Transverse colon (tissue), 4 donors: ENCODE measurements at places on chromosomes 13 and 19. TPM values are rescaled to one million over a fixed set of nuclear protein-coding genes. Genes with fewer than 3 reads are reported as not detected.
A peak's percentile ranks its signal among the peaks of the same experiment; 100 is the strongest.

- H3K4me1 ChIP-seq, result no peaks in the 10 kb centered on the region
- H3K36me3 ChIP-seq, result peaks cover 4% of the 10 kb centered on the region
- DNase-seq, result no peak
- no peak overlapping the region for H3K4me3 ChIP-seq
Observed at GRCh38 chr13:48068036-48068435, 26.9 kb downstream of the MED4 start.

The MAB21L1 gene
- 3.7 TPM for total RNA-seq

The KMT5C gene
- total RNA-seq, result 29.2 TPM

The ICAM4 gene
- total RNA-seq, result 0.48 TPM

The CEACAM7 gene
- total RNA-seq, result 2,498 TPM

DNA sequence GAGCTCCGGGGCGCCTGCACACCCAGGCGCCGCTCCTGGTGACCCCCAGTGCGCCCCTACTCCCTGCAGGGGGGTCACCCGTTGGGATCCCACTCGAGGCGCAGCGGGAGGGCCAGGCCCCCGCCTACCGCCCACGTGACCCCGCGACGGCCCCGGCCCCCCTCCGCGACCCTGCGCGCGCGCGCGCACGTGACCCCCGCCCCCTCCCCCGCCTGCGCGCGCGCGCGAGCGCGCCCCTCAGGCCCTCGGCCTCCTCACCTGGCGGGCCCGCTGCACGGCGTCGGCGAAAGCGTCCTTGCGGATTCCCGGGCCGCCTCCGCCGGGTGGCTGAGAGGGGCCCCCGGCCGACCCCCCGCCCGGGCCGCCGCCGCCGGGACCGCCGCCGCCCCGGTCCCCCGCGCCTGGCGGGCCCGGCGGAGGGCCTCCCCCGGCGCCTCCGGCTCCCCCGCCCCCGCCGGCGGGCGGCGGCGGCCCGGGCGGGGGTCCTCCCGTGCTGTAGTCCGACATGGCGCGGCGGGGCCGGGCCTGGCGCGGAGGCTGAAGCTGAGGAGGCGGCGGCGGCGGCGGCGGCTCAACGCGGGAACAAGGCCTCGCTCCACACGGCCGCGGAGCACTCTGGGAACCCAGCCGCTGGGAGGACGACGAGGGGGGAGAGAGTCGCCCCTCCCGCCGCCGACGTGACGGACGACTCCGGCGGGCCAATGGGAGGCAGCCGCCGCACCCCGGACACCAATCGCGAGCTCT lies at the start of gene KHSRP:
KHSRP (minus strand) TSS at position 617 of the 744 bp plus-strand sequence; CDS start at position 507, 110 bp downstream.
- H3K4me1 ChIP-seq, result peaks cover 22% of the 10 kb centered on the region
- H3K27me3 ChIP-seq, result no peaks in the 10 kb centered on the region
- DNase-seq, result no peak
- peak within 1 kb of the TSS; percentile 87 for H3K27ac ChIP-seq
- H3K4me3 ChIP-seq, result peak within 1 kb of the TSS; percentile 95

GRCh38 chr19:19490214-19490968 lies 25.0 kb downstream of the TSSK6 start:
- peaks cover 37% of the 10 kb centered on the region for H3K4me1 ChIP-seq
- H3K36me3 ChIP-seq, result no peaks in the 10 kb centered on the region
- no peaks in the 10 kb centered on the region for H3K27me3 ChIP-seq
- DNase-seq, result peak; percentile 83
- peak overlapping the region; percentile 80 for H3K27ac ChIP-seq
- no peak overlapping the region for H3K4me3 ChIP-seq

The GSX1 gene
- not detected for total RNA-seq

- no peaks in the 10 kb centered on the region for H3K36me3 ChIP-seq
- no peak overlapping the region for H3K4me3 ChIP-seq
- DNase-seq, result no peak
- H3K27ac ChIP-seq, result no peak overlapping the region
Observed at GRCh38 chr19:28606269-28607032, 606.5 kb downstream of the UQCRFS1 start.

GRCh38 chr19:55484593-55485438 lies at the start of gene NAT14:
Gene NAT14 (plus strand): TSS chr19:55485188. CDS start chr19:55485709, 521 bp downstream.
- H3K4me1 ChIP-seq, result peaks cover 52% of the 10 kb centered on the region
- peak within 1 kb of the TSS; percentile 30 for H3K4me3 ChIP-seq
- H3K27me3 ChIP-seq, result peaks cover 14% of the 10 kb centered on the region
- DNase-seq, result peak; percentile 53
- H3K27ac ChIP-seq, result peak within 1 kb of the TSS; percentile 82
- no peaks in the 10 kb centered on the region for H3K36me3 ChIP-seq

The ZNF845 gene
- total RNA-seq, result 8.4 TPM

- H3K27me3 ChIP-seq, result no peaks in the 10 kb centered on the region
- H3K4me1 ChIP-seq, result no peaks in the 10 kb centered on the region
- no peak for DNase-seq
- no peaks in the 10 kb centered on the region for H3K36me3 ChIP-seq
- H3K4me3 ChIP-seq, result no peak overlapping the region
Observed at GRCh38 chr13:85616275-85616674, 182.9 kb downstream of the SLITRK6 start.

- no peak overlapping the region for H3K4me3 ChIP-seq
- H3K27ac ChIP-seq, result no peak overlapping the region
- DNase-seq, result no peak
Observed at GRCh38 chr19:41898235-41898634, 15.3 kb downstream of the ARHGEF1 start.

GRCh38 chr19:46868025-46868802 lies 7.4 kb downstream of the ARHGAP35 start:
- H3K4me3 ChIP-seq, result no peak overlapping the region
- DNase-seq, result no peak
- H3K27ac ChIP-seq, result no peak overlapping the region
- no peaks in the 10 kb centered on the region for H3K27me3 ChIP-seq
- no peaks in the 10 kb centered on the region for H3K36me3 ChIP-seq
- H3K4me1 ChIP-seq, result peaks cover 40% of the 10 kb centered on the region

The YIF1B gene
- 24.5 TPM for total RNA-seq

DNA sequence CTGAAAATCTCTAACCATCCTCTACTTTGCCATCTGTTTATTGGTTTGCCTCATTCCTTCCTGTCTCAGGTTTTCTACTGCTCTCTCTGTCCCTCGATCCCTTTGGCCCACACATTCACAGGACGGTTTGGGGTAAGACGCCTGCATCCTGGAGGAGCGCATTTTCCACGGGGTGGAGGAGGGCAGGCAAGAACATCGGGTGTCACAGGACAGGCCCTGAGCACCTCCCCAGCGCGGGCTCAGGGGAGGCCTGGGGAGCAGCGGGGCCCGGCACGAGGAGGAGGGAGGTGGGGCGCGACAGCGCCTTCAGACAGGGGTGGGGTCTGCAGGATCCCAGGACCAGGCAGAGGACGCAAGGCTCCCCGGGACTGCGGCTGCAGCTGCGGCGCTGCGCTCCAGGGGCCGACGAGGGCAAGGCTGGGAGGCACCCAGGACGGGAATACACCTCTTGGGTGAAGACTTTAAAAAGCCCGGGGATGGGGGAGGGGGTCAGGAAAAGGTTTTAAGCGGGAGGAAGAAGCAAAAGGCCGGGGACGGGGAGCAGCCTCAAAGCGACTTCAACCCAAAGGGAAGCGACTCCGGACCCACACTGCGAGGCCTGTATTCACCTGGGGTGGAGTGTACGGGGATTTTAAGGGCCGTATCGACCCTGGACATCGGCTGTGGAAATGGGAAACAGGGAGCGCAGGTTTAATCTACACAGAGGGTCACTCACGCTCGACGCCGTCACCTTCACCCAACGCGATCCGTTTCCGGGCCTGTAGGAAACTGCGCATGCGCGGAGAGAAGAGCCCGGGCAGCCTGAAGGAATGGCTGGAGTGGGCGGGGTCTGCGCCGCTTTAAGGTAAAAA lies at the start of gene ZNF415:
ZNF415 (minus strand) TSS at position 770 of the 851 bp plus-strand sequence. CDS start 10,234 bp downstream, outside the sequence.
- H3K27ac ChIP-seq, result peak within 1 kb of the TSS; percentile 67
- DNase-seq, result peak; percentile 79
- H3K4me1 ChIP-seq, result peaks cover 18% of the 10 kb centered on the region
- no peaks in the 10 kb centered on the region for H3K27me3 ChIP-seq

The COX6B1 gene
- total RNA-seq, result 863 TPM

DNA sequence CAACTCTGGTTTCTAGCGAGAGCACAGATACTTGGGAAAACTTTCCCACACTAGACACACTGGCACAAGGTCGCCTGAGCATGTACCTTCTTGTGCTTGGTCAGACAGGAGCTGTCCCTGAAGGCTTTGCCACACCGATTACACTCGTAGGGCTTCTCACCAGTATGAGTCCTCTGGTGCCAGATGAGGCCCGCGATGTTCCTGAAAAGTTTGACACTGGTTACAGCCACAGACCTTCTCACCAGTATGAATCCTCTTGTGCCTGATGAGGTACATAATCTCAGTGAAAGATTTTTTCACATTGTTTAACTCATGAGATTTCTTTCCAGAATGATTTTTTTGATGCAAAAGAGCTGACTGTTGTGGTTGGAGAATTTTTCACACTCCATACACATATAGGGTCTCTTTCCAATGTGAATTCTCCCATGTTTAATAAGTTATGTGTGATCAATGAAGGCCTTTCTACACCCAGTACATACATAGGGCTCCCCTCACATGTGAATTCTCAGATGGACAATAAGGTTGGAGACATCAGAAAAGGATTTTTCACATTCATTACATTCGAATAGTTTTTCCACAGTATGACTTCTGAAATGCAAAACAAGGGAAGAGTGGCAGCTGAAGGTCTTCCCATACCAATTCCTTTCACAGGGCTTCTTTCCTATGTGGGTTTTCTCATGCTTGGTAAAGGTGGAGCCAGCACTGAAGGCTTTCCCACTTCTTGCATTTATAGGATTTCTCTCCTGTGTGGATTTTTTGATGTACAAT lies 9.9 kb upstream of the ZSCAN18 start:
- no peaks in the 10 kb centered on the region for H3K36me3 ChIP-seq
- H3K27ac ChIP-seq, result no peak overlapping the region
- DNase-seq, result no peak
- H3K4me1 ChIP-seq, result no peaks in the 10 kb centered on the region
- H3K4me3 ChIP-seq, result no peak overlapping the region
- no peaks in the 10 kb centered on the region for H3K27me3 ChIP-seq

DNA sequence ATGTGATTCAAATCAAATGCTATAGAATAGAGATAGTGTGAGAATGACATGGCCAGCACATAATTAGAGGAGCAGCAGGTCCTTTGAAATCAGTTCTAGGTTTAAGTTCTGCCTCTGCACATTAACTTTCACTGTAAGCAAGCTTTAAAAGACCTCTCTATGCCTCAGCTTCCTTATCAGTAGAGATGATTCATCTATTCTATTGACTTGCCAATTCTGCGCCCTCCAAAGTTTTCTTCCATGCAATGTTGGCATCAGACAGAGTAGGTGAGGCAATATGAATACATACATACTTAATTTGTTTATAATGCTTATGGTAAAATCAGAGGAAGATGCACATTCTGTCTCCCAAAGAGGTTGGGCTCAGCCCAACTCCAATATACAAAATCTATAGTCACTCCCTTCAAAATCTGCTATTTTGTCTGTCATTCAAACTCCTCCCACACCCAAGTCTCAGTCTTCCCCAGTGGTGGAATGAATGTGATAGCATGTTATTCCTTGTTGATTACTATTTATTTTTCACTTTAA lies 525.5 kb downstream of the RFC3 start:
- H3K4me1 ChIP-seq, result peaks cover 4% of the 10 kb centered on the region
- no peaks in the 10 kb centered on the region for H3K36me3 ChIP-seq
- H3K27ac ChIP-seq, result no peak overlapping the region
- no peak overlapping the region for H3K4me3 ChIP-seq

The NFIC gene
- total RNA-seq, result 76.4 TPM

The SHD gene
- total RNA-seq, result 15.7 TPM

DNA sequence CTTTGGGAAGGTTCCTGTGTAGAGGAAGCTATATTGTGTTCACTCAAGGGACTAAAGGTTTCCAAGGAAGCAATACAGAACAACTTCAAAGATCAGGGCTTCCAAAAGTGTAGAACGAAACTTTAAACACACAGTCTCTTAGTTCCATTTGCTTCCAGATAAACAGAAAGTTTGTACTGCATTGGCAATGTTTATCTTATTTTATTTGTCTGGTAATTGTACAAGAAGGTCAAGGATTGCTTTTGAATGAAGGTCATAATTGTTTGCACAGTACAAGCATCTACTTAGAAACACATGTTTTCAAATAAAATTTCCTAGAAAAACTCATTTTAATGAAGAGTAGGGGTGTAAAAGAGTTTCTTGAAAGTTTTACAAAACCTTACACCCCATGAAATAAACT lies 712.7 kb upstream of the SGCG start:
- H3K4me3 ChIP-seq, result no peak overlapping the region
- H3K4me1 ChIP-seq, result no peaks in the 10 kb centered on the region
- no peaks in the 10 kb centered on the region for H3K27me3 ChIP-seq

The APC2 gene
- 0.41 TPM for total RNA-seq
